ENCODE measurements at places on chromosomes 4 and X.
A peak's percentile ranks its signal among the peaks of the same experiment; 100 is the strongest.

DNA sequence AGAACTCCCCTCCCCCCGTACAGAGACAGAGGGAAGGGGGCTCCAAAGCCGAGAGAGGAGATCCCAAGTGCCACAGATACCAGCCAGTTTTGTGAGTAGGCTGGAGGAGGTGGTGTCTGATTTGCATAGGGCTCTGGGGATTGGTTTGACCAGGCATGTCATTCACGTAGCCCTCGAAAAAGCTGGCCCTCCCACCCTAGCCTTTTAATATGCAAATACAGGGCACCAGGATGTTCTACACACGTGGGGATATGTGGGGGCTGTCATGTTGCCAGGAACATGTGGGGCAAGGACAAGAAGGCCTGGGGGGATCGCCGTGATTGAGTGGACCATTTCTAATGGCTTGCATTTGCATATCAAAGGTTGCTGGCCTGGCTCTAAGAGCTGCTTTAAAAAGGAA, 272.9 kb downstream of the PPP1R2C start:
- DNase-seq, result no peak

DNA sequence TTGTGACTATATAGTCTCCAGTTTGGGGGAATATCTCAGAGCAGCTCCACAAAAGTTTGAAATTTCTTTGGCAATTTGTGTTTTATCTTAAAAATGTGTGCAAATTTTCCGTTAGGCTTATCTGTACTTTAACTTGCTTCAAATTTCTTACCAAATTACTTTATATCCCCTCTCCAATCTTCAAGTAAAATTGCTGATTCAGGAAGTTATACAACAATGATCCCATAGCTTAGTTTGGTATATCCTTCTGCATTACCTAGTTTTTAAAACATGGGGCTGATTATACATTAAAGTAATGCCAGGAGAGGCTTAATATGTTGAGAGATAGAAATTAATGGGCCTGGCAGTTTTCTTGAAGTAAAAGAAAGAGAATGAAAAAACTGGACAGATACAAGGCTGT, 66.6 kb downstream of the TAF1 start:
- no peak for DNase-seq

DNA sequence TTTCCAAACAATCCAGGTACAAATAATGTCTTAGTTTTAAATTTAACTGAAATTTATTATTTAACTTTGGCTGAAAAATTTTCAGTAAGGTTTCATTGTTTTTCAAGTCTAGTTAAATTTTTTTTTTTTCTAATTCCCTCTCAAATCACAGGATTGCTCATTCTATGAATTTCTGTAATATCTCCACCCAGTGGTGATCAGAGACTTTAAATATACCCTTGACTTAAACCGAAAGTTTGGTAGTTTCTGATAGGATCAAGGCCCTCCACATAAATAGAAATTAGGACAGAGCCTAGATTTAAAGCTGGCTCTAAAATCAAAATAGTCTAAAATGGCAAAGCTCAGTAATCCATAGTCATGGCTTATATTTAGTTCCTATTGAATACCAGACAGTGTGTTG, 175.4 kb downstream of the TBCK start:
- no peak for DNase-seq

- DNase-seq, result no peak
Measured at GRCh38 chr4:139973616-139974015, 180.4 kb downstream of the MAML3 start.

- DNase-seq, result no peak
Measured at GRCh38 chrX:22397566-22397965, 124.9 kb downstream of the CBLL2 start.

- peak; percentile 86 for DNase-seq
Measured at GRCh38 chr4:37453281-37453998, 208.9 kb downstream of the NWD2 start.

- DNase-seq, result no peak
Measured at GRCh38 chr4:679104-679481, 4.8 kb downstream of the MYL5 start.

DNA sequence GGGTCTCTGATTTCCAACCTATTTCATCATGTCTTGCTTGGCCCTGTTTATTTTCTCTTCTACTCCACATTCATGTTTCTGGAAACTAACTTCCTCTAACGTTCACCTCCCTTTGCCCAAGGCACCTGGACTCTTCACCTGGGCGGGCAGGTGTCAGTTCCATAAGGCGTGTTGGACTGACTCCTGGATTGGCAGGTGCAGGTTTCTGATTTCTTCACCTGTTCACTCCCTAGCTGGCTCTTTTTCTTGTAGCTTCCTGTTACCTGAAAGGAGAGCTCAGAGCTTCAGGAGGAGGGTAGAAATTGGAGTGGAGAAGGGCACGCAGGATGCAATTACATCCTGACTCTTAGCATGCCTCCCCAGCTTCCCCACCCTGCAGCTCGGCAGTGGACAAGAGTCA, 350.8 kb upstream of the KLF3 start:
- DNase-seq, result no peak

- no peak for DNase-seq
Measured at GRCh38 chr4:147198411-147199051, 252.9 kb upstream of the TTC29 start.

DNA sequence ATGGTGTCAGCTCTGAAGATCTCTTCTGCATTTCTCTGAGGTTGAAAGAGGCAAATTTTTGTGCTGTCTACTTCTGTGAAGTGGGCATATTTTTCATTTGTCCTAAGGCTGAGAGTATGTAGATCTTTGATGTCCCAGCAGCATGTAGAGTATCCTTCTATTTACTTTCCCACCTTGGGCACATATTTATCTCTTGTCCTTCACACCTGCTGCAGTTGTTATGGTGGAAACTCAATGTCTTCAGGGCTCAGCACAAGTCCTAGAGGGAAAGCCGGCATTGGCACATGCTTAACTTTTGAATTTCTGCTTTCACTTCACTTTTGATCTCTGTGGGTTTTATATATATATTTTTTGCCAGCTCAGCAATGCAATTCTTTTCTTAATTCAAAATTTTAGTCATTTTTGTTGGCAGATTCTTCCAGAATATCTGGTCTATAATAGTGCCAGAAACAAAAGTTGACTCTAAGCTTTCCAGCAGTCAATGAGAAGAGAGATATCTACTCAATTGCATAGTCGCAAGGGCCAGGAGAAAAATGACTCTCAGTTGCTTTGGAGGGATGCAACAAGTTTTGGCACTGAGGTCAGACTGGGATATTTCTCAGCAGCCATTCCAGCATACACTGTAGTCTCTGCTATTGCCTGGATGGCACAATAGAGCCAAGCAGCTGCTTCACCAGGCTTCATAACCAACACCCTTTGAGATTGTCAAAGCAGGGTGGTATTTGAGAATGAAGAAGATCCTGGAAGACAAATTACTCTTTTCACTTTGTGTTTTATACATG, 127.8 kb upstream of the FAT1 start:
- DNase-seq, result no peak

- no peak for DNase-seq
Measured at GRCh38 chr4:35757836-35758235, 486.5 kb downstream of the ARAP2 start.

GRCh38 chrX:154117566-154117965, 20.0 kb upstream of the MECP2 start:
- DNase-seq, result no peak
